ENCODE measurements at places on chromosomes 12 and 14.

- DNase-seq, result peak; percentile 77
Observed at GRCh38 chr14:105059035-105059924, 6.0 kb downstream of the GPR132 start.

DNA sequence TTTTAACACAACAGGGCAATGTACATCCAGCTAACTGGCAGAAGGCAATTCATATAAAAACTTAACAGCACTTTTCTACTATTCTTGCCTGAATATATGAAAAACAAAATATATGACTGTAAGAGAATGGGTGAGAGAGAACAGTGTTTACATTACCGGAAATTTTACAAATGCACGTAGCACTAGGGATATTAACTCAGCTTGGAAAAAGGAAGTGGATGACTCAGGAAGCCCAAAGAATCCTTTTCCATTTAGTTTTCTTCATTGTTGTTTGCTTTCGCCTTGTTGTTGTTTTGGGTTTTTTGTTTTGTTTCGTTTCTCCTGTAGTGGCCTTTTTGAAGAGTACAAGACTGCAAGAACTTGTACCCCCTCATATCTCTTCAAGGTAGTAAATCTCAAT, 295.5 kb downstream of the EGLN3 start:
- no peak for DNase-seq

GRCh38 chr12:31007636-31008175, 66.0 kb upstream of the DDX11 start:
- no peak for DNase-seq

GRCh38 chr14:21229821-21230220, 39.4 kb downstream of the HNRNPC start:
- peak; percentile 77 for DNase-seq

- no peak for DNase-seq
Observed at GRCh38 chr14:23365732-23366425, 907 bp upstream of the EFS start.

GRCh38 chr14:92527721-92528120, 14.1 kb downstream of the RIN3 start:
- DNase-seq, result no peak

GRCh38 chr14:66005900-66006434, 480.2 kb upstream of the CCDC196 start:
- no peak for DNase-seq

GRCh38 chr12:75672200-75672599, 160.8 kb upstream of the KRR1 start:
- no peak for DNase-seq

DNA sequence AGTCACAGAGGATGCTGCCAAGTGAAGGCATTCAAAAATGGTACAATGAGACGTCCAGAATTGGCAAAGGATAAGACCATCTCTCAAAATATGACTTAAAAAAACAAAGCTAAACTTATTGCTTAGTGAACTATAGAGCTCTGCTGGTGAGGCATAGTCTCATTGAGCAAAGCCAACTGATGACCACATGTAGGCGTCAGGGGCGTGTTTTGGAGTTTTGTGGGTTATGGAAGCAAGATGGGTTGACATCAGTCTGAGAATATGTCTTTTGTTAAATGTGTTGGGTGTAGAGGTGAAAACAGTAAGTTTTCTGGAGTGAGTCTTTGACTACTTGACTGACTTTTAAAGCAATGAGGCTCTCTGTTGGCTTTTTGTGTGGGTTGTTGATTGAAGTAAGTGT, 47.2 kb downstream of the ATL1 start:
- no peak for DNase-seq

GRCh38 chr12:104866291-104866690, 91.8 kb downstream of the SLC41A2 start:
- no peak for DNase-seq

GRCh38 chr14:75549169-75549568, 26.9 kb downstream of the BATF start:
- DNase-seq, result no peak

- no peak for DNase-seq
Observed at GRCh38 chr12:1803736-1804135, 16.6 kb upstream of the LRTM2 start.

DNA sequence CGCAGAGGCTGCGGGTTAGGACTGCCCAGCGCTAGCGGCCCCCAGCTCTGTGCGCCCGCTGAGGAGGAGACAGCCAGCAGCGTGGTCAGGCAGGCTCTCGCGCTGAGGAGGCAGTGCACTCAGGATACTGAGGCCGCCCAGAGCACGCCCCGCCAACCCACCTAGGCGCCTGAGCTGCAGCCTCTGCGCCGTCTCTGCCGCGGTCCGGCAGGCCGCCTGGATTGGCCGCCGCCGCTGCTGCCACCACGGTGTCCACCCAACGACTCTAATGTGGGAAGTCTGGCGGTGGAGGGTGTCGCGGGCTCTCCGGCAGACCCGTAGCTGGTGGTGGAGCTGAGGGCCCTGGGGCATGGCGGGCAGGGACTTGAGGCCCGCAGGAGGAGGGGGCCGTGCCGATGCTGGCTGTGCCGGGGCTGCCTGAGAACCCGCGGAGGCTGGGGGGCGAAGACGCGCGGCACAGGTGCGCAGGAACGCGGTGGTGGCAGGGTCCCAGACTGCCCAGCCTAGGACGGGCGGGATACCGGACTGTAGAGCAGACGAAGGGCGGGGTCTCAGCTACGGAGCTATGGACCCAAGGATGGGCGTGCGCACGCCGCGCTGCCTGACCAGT, 69.9 kb downstream of the ASCL4 start:
- DNase-seq, result no peak

- DNase-seq, result no peak
Observed at GRCh38 chr12:55908726-55909512, 18.8 kb downstream of the PYM1 start.

DNA sequence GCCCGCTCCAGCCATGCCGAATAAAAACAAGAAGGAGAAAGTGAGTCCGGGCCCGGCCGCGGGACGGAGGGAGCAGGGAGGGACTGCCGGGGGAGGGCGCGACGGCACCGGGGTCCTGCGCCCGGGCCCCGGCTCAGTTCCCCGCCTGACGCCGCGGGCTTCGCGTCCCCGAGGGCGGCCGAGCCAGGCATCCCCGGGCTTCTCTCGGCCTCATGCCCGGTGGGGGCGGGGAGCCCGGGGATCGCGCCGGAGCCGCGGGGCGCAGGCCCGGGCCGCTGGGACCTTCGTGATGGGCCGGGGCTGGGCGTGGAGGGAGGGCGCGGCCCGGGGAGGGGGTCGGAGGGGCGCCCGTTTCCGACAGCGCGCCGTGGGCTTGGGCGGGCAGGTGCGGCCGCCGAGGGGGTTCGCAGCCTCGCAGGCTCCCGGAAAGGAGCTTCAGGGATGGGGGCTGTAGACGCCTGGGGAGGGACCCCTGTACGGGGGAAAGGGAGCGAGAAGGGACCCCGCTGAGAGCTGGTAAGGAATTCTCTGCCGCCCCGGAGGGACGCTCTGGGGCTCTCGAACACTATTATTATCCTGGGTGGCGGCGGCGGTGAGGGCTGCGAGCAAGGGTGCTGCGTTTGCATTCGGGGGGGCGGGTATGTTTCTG, 496 bp downstream of the PPP2R5C start:
- DNase-seq, result peak; percentile 41

GRCh38 chr12:130354407-130354806, 16.7 kb downstream of the PIWIL1 start:
- DNase-seq, result no peak

- no peak for DNase-seq
Observed at GRCh38 chr12:132194556-132194955, 50.3 kb downstream of the NOC4L start.

GRCh38 chr12:77042833-77043232, 22.5 kb downstream of the E2F7 start:
- no peak for DNase-seq

DNA sequence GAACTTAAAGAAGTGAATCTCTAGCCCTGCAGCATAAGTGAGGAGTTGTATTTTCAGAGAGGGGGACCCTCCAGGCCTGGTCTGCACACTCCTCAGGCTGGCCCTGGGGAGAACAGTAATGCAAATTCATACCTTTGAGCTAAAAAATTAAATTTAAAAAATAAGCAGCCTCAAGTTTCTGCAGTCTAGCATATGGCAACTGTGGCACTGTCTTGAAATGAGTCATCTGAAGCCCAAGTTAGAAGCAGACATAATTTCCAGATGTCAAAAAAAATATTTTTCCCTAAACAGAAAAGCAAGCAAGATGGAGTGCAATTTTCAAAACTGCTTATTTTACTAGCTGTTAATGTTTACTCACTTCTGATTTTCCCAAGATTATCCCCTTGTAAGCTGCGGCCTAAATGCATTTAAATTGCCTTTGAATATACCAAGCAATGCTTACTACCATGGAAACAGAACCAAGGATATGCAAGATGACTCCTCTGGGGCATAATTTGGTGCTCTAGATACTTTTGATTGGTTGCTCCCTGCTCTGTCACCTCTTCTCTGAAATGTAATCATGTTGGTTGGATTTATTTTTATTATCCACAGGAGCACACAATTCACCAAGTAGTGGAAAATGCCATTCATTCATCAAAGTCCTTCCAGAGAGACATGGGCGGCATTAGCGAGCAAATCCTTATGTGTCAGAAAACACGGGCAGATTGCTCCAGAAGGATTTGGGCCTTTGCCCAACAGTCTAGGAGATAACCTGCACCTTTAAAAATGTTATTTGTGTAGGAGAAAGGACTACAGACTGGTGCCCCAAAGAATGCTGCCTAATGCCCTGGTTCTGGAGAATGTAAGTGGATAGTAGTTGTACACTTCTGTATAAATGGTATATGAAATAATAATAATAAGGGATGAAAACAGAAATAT, 25.0 kb upstream of the DHRS7 start:
- DNase-seq, result no peak

DNA sequence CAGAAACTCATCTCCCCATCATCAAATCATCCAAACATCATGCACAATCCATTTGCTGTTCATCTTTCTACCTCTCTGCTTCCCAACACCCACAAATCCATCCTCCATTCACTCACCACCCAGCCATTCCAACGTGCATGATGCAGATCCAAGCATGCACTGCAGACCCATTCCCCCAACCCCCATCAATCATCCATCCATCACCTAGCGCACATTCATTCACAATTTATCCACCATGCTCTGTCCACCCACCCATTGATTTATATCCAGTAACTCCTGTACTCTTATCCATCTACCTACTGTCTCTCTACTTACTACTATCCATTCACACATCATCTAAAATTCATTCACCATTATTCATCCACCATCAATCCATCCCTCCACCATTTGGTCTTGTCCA, 4.0 kb upstream of the AMN start:
- DNase-seq, result no peak

GRCh38 chr12:127293507-127294310, 973.3 kb upstream of the TMEM132C start:
- DNase-seq, result peak; percentile 27

- no peak for DNase-seq
Observed at GRCh38 chr12:20097626-20098025, 270.7 kb upstream of the PDE3A start.

- DNase-seq, result no peak
Observed at GRCh38 chr14:104363891-104364760, 215.4 kb upstream of the C14orf180 start.

GRCh38 chr12:132071040-132071810, 72.9 kb downstream of the DDX51 start:
- DNase-seq, result no peak

- DNase-seq, result no peak
Observed at GRCh38 chr12:97471194-97471593, 8.6 kb downstream of the RMST start.

GRCh38 chr12:80484746-80485145, 40.7 kb downstream of the PTPRQ start:
- DNase-seq, result no peak

GRCh38 chr12:108802101-108802961, 55.1 kb downstream of the SSH1 start:
- no peak for DNase-seq

DNA sequence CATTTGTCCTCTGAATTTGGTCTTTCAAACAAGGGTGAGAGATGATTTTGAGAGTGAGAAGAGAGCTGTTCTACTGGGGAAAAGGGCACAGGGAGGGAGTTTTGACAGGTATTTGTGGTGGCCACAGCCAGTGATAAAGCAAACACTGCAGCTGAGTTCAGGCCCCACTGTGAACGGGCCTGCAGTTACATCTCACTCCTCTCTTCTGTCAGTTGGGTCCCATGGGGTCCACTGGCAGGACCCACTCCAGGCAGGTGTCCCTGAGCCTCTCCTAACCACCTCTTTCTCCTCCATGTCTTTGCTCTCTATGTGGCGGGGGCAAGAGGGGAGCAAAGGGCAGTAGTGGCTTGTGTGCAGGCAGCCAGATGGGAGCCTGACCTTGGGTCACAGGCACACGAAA, 294.8 kb downstream of the APAF1 start:
- no peak for DNase-seq

- peak; percentile 66 for DNase-seq
Observed at GRCh38 chr14:61503167-61503801, 181.9 kb downstream of the PRKCH start.

DNA sequence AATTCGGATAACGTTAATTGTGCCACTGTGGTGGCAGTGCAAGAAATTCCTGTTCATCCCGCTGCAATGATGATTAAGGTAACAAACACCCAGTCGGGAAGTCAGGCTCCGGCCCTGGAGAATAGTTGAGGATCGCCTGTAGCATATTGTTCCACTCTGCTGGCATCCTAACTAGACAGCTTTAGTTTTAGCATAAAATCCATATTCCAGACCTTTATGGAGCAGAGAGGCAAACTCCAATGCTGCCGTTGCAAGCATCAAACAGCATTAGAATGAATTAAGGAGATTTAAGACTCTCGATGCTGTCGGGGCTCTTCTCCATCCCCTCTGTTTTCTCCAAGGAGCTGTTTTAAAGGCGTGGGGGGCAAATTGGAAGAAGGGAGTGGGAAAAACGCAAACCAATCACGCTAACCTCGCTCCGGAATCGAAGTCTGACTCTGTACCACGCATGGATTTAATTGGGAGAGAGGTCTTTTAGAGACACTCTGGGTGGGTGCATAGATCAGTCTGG, 660.4 kb downstream of the VRK1 start:
- no peak for DNase-seq

DNA sequence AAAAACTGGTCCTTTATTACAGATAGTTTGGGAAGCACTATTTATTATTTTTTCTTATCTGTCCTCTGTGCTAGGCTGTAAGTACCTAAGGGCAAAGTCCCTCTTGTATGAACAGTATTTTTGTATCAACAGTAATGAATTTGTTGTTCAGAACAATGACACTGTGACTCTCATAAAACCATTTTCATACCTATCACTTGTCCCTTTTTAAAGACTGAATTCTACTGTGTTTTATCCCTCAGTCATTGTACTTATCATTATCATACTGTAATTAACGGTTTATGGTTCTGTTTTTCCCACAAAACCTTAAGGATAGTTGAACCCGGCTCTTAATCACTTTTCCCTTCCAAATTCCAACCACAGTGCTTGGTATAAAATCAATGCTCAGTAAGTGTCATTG, 69.4 kb downstream of the SRGAP1 start:
- DNase-seq, result no peak

GRCh38 chr12:124041907-124042306, 68.9 kb downstream of the ZNF664 start:
- DNase-seq, result no peak

DNA sequence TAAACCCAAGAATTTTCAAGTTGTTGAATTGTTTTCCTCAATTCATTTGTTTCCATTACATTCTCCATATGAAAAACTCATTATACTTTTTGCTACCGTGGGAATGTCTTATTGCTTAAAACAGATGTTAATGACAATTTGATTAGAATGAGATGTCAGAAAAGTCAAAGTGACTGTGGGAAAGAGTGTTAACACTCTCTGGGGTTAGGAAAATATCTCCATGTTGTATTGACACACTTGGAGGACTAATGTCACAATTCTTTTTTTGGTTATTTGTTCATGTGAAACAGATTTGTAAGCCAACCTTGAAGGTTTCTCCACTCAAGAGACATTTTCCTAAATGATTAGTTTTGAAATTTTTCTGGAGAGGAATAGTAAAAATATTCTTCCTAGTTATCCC, 47.2 kb upstream of the CMAS start:
- DNase-seq, result no peak
